ENCODE measurements at places on chromosomes 11 and 22. TPM values are rescaled to one million over a fixed set of nuclear protein-coding genes. Genes with fewer than 3 reads are reported as not detected.

GRCh38 chr11:32090545-32091370, at the start of gene RCN1:
Gene RCN1 (plus strand): TSS chr11:32091074. CDS start chr11:32091197, 123 bp downstream.
- peak; percentile 73 for DNase-seq

- DNase-seq: no peak
Observed at GRCh38 chr11:78833237-78833636, 258.6 kb upstream of the NARS2 start.

The NFRKB gene
- 19.7 TPM for total RNA-seq

- no peak for DNase-seq
Observed at GRCh38 chr22:23243006-23243573, 62.8 kb downstream of the BCR start.

- DNase-seq: no peak
Observed at GRCh38 chr11:68976095-68976494, 4.7 kb downstream of the MRGPRD start.

GRCh38 chr22:50141891-50142363, 28.6 kb upstream of the PANX2 start:
- DNase-seq: no peak

Measured in left colon (tissue), 2 donors.